ENCODE measurements at places on chromosomes 7 and 10.

DNA sequence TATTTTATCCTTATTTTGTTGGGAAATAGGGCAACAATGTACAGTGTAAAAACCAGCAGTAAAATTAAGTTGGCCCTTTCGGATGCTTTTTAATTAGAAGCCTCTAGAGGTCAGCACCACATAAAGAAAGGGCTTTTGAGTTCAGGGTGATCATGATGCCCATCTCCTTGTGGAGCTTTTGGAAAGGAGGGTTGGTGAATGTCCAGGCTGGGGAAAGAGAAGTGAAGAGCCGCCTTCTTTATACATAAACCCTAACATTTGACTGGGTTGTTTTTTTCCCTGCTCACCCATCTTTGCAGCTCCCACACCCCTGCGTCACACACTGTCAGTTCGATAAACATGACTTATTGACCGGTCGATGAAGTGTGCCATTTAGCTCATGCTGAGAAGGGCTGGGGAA lies 29.8 kb downstream of the MTURN start:
- DNase-seq = no peak

DNA sequence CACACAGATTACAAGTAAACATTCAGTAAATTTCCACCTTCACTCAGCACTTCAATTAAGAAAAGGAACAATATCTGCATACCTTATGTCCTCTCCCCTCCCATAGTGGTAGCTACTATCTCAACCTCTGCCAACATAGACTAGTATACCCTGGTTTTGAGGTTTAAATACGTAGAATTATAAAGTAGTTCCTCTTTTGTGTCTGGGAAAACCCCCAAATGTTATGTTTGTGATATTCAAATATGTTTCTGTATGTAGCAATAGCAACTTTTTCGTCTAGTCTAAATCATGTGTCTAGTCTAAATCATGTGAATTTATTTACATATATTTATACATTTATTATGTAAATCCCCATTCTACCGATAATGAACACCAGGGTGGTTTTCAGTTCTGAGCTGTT lies 13.2 kb upstream of the CAMK2B start:
- DNase-seq = no peak

- no peak for DNase-seq
Measured at GRCh38 chr10:111295788-111296187, 219.0 kb downstream of the ADRA2A start.

GRCh38 chr7:25308246-25308645 lies 80.0 kb upstream of the NPVF start:
- DNase-seq = no peak

DNA sequence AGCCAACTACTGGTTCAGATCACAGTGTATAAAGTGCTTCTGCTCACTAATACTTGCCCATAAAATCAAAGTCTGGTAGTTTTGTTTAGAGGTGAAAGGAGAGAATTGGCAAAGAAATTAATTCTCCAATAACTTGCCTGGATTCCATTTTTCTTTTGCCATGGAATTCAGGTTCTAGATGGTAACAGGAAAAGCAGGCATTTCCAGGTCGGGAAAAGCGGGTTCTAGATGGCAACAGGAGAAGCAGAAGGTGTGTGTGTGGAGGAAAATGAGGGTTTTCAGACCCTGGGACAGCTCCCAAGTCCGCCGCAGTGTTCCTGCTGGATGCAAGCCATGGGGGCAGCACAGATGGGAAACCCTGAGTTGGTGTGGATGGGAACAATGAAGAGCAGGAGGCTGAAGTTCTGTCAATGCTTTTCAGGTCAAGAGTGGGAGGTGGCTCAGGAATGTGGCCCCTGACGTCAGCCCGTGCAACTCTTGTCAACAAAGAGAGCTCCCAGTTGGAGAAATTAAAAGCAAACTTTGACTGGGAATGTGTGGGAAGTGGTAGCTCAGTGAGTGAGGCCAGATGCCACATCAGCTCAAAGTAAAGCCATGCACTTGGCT lies 696.7 kb downstream of the LRMDA start:
- no peak for DNase-seq

- DNase-seq = no peak
Measured at GRCh38 chr7:9870674-9871073, 1103.0 kb upstream of the PHF14 start.

- DNase-seq = no peak
Measured at GRCh38 chr7:108589874-108590273, 20.2 kb downstream of the DNAJB9 start.

- DNase-seq = peak; percentile 33
Measured at GRCh38 chr10:112307358-112308124, 24.3 kb downstream of the TECTB start.

DNA sequence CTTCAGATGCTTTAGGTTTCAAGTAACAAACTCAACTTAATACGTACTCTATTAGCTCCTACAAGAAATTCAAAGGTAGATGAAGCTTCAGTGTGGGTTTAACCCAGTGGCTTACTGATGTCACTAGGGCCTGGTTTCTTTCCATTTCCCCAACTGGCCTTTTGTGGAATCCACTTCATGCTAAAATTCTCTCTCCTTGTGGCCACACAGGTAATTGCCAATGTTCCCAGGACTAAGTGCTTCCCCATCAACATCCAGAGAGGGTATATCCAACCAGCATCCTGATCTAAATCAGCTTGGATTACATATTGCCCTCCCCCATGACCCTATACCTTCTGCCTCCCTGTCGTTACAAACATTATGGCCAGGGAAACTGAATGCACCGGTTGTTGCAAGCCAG lies 10.7 kb downstream of the FBXL13 start:
- no peak for DNase-seq

DNA sequence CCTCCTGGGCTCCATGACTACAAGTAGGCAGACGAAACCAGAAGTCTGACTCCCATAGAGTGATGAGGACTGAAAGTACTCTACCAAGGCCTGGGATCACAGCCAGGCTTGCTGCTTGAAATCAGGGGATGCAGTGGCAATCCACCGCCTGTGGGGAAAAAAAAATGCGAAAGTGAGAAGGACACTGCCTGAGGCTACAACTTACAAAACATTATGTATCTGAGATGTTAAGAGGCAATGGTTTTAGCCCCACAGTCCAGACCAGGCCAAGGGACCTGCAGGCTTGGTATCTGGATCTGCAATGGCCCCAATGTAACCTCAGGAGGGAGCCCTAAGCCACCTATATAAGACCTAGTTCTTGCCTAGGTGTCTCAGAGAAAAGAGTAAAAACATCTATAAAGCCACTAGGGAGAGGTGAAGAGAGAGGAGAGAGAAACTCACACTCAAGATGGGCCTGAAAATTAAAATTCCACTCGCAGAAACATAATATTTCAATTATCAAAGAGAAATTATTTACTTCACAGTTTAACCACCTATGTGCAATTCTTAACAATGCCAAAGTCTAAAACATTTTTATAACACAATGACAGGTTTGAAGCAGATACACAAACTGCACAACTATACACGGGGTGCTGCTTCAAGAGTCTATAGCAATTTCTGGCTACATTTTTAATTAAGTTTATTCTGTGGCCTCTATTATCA lies 13.9 kb downstream of the DNAJC1 start:
- DNase-seq = peak; percentile 45

DNA sequence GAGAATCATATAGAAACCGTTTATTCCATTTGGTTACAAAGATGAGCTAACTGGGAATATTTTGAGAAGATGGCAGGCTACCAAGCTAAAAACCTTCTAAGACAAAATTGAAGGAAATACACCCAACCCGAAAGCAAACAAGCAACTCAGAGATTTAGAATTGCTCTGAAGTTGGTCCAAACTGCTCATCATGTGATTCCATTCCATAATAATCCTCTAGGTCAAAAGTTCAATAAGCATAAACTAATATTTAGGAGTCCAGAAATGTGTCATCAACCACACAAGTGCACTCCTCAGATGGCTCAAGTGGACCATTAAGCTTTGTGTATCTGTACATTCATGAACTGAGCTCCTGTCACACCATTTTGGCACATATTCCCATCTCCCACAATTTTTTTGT lies 28.7 kb downstream of the DGKI start:
- no peak for DNase-seq

DNA sequence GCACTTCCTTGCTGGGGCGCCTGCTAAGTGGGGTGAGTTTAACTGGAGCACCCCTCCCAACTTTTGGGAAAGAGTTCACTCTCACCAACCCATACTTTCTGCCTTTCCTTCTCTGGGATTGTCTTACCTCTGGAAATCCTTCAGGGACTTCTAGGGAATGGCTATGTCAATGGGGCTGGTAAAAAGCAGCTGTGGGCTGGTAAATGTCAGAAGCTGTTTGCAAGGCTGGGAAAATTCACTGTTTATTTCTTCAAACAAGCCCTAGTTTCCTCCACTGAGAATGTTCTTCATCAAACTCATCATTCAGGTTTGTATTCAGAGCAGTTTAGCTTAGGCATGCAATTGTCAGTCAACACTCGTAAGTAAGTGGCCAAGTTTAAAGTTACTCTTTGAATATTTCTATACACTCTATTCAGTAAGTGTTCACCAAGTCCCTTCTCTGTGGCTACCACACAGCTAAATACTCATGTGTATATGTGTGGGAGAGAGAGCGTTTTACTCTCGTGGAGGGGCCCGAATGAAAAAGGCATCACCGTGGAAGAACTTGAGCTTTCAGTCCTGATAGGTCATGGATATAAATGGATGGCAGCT lies 654.8 kb downstream of the LRMDA start:
- no peak for DNase-seq

GRCh38 chr7:112225006-112225405 lies 18.5 kb downstream of the ZNF277 start:
- DNase-seq = no peak

- DNase-seq = no peak
Measured at GRCh38 chr7:137656850-137657232, 189.9 kb downstream of the DGKI start.

GRCh38 chr10:129047600-129047999 lies 419.4 kb upstream of the MGMT start:
- DNase-seq = no peak

- no peak for DNase-seq
Measured at GRCh38 chr7:122291189-122291588, 13.4 kb downstream of the FEZF1 start.

DNA sequence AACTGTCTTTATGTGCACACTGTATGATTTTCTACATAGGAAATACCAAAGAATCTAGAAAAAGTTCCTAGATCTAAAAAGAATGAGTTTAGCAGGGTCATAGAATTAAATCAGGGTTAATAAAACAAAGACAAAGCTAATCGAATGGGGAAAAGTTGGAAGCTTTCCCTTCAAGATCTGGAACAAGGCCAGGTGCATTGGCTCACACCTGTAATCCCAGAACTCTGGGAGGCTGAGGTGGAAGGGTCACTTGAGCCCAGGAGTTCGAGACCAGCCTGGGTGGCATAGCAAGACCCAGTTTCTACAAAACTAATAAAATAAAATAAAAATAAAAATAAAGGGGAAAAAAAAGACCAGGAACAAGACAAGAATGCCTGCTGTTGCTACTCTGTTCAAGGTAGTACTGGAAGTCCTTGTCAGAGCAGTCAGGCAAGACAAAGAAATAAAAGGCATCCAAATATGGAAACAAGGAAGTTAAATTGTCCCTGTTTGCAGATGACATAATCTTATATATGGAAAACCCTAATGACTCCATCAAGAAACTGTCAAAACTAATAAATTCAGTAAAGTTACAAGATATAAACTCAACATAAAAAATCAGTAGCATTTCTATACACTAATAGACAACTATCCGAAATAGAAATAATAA lies 76.1 kb upstream of the RHEB start:
- DNase-seq = no peak

DNA sequence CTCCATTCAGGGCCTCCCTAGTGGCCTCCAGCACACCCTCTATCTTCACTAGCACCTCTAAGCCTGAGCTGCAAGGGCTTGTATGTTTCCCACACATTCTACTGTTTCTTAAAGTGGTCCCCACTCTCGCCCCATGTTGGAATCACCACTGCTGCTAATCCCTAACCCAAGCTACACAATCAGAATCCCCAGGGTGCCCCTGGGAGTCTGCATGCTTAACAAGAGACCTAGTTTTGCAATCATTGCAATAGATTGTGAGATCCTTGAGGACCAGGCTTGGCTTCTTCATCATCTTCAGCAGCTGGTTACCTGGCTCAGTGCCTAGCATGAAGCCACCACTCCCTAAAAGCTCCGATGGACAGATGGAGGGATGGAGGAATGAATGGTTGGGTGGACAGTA lies 113.9 kb downstream of the MYOF start:
- DNase-seq = no peak

GRCh38 chr7:22127835-22128527 lies 182.3 kb upstream of the CDCA7L start:
- no peak for DNase-seq

GRCh38 chr7:27960415-27960814 lies 220.2 kb downstream of the JAZF1 start:
- DNase-seq = no peak

DNA sequence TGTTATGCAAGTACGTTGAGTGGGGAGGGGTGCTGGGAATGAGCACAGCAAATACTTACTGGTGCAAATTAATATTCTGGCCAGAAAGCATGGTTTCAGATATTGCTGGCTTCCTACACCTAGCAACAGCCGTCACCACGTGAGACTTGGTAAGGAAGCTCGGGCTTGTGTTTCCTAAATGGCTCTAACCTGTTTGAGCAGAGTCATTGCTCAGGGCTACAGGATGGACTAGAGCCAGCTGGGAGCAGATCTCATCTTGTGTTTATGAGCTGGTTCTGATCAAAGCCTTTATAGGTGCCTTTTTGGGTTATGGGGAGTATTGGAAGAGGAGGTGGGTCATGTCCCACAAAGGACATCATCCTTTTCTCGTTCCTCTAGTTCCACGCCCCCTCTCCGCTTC lies 200.3 kb downstream of the BUB3 start:
- no peak for DNase-seq

- no peak for DNase-seq
Measured at GRCh38 chr7:142451817-142452216, 194.0 kb upstream of the PRSS58 start.

DNA sequence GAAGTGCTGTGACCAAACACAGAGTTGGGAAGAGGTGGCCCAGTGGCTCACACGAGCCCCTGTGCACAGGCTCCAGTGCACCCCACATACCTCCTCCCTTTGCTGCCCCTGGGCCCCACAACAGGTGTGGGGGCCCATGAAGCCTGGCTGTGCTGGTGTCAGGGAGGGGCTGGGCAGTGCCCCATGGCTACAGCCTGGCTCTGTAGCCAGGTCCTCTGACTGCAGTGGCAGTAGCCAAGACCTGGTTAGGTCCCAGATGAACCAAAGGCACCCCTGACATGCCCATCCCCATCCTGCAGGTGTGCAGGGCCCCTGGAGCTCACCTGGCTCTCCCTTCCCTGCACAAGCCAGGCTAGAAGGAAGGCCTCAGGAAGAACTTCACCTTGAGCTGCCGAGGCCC lies 176.3 kb downstream of the GRID1 start:
- DNase-seq = no peak

- DNase-seq = no peak
Measured at GRCh38 chr7:14288701-14289100, 299.2 kb upstream of the ETV1 start.

GRCh38 chr10:76029782-76030181 lies 598.4 kb downstream of the LRMDA start:
- DNase-seq = no peak

DNA sequence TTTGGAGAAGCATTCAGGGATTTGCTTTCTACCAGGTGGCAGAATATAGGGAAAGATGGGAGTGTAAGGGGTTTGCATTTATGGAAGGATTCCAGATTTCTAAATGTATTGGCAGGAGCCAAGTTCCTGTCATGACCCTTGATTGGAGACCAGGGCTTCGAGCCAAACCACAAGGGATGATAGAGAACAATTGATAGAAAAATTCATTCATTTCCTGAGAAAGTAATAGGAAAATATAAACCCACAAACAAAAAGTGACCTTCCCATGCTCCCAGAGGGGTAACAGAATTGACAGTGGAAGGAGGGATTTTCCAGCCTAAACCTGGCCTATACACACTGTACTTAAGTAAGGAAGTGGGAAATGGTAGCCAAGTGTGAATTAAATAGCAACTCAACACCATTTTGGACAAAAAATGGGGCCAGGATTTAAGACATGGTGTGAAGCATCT lies 22.4 kb upstream of the IFIT2 start:
- no peak for DNase-seq
